A549 treated with dexamethasone at 1 μM for 4 hours (cell line): ENCODE measurements at places on chromosomes 6 and 20. TPM values are rescaled to one million over a fixed set of nuclear protein-coding genes. Genes with fewer than 3 reads are reported as not detected.

C6orf58 gene
- total RNA-seq = 0.07 to 0.32 TPM (median 0.15 TPM) in 4 of 5 replicates, not detected in the other

ERVFRD-1 gene
- total RNA-seq = not detected in 5 replicates

BEND6 gene
- 0.82 to 1.4 TPM (median 1.2 TPM) in 5 replicates for total RNA-seq

FERMT1 gene
- 13.8 to 16.2 TPM (median 14.4 TPM) in 5 replicates for total RNA-seq

LY6G6C gene
- 0.08 to 0.12 TPM in 2 of 5 replicates, not detected in the others for total RNA-seq

BNIP5 gene
- 0.02 to 0.05 TPM (median 0.03 TPM) in 5 replicates for total RNA-seq

ADGRF4 gene
- total RNA-seq = 16.3 to 19.6 TPM (median 17.1 TPM) in 5 replicates

SLC22A16 gene
- total RNA-seq = not detected in 5 replicates

SEMG2 gene
- not detected in 5 replicates for total RNA-seq

PLTP gene
- total RNA-seq = 1.6 to 1.8 TPM (median 1.6 TPM) in 5 replicates

C20orf202 gene
- 0.05 to 0.08 TPM (median 0.07 TPM) in 3 of 5 replicates, not detected in the others for total RNA-seq

BTNL2 gene
- total RNA-seq = not detected in 5 replicates

DDX43 gene
- not detected in 5 replicates for total RNA-seq

TSHZ2 gene
- total RNA-seq = not detected in 5 replicates
